ENCODE measurements at places on chromosomes 11 and 22.

DNA sequence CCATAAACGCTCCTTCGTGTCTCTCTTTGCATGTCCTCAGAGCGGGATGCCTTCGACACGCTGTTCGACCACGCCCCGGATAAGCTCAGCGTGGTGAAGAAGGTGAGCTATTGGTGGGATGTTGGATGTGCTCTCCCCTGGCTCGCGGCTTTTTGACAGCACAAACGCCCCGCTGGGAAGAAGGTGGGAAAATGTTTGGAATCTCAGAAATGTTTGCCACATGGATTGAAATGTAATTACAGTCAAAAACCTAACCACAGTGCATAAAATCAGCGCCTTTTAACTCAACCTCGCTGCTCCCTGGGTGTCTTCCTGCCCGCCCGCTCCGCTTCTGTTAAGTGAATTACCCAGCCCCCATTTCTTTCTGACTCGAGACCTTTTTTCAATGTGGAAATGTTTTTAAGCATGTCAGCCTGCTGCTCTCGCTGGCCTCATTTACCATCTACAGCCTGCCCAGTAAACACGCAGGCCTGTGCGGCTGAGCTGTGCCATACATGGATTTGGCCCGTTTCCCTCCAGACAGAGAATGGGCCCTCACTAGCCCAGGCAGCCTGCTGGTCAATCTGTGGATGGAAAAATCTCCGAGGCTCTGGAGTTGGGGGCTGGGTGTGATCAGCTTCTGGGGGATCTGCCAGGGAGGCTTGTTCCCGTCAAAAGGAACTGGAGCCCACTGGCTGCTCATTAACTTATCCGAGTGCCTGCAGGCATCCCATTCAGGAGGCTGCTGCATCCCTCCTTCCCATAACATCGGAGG lies 32.7 kb upstream of the PARVG start:
- no peak for DNase-seq

DNA sequence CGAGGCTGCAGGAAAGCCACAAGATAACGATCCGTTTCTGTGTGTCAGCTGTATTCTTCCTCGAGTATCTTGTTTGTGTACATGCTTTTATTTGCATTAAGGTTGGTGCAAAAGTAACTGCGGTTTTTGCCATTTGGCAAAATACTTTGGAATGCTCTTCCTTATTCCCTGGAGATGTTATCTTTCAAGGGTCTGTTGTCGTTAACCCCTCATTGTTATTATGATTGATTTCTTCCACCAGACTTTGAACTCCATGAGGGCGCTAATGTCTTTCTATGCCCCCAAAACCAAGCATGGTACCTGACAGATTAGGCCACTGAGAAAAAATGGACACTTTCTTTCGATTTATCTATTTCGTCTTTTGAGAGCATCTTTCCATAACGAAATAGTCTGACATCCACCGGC lies 563 bp upstream of the PSMA1 start:
- no peak for DNase-seq

GRCh38 chr11:82225930-82226329 lies 507.7 kb downstream of the FAM181B start:
- DNase-seq, result no peak

DNA sequence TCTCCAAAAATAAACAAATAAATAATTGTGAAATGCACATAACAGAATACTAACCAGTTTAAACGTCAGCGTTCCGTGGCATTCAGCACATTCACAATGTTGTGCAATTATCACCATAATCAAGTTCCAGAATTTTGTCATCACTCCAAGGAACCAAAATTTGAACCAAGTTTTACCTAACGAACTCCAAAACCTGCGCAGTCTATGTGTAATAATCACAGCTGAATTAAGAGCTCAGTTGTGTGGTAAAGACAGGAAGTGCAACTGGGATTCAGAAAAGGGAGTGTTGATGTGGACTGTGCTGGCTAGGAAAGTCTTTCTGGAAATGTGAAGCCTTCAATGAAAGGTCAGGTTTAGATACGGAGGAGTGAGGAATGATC lies 5.4 kb upstream of the MCAM start:
- DNase-seq, result no peak

DNA sequence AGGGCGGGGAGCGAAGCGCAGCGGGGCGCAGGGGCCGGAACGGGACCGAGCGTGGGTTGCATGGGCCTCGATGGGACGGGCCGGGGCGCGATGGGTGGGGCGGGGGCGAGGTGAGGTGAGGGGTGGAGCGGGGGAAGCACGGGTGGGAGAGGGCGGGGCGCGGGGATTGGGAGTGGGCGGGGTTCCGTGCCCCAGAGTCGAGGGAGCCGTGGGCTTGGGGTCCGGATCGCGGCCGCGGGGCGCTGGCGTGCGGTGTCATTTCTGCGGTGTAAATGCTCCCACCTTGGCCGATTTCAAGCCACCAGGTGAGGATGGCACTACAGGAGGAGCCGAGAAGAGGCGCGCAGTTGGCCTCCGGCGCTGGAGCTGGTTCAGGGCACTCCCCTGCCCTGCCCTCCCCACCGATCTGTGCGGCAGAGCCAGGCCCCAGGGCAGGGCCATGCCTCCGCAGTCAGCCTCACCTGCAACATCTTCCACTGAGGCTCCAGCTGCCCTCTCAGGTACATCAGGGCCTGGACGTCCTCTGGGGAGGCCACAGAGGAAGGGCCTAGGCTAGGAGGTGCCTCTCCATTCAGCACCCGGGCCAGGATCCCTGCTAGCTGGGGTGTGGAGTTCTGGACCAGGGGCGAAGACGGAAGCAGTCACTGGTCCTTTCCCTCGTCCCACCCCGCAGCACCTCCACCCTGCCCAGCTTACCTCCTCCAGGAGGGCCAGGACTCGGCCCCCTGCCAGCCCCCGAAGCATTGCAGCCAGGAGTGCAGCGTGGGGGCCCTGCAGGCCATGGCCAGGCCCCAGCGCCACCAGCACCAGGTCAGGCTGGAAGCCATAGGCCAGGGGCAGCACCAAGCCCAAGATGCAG lies 620 bp upstream of the TUBGCP6 start:
- DNase-seq, result peak; percentile 55

- DNase-seq, result no peak
Measured at GRCh38 chr22:29697853-29698598, 21.8 kb upstream of the CABP7 start.

GRCh38 chr11:9758637-9759518 lies 95.0 kb downstream of the SWAP70 start:
- DNase-seq, result peak; percentile 77

DNA sequence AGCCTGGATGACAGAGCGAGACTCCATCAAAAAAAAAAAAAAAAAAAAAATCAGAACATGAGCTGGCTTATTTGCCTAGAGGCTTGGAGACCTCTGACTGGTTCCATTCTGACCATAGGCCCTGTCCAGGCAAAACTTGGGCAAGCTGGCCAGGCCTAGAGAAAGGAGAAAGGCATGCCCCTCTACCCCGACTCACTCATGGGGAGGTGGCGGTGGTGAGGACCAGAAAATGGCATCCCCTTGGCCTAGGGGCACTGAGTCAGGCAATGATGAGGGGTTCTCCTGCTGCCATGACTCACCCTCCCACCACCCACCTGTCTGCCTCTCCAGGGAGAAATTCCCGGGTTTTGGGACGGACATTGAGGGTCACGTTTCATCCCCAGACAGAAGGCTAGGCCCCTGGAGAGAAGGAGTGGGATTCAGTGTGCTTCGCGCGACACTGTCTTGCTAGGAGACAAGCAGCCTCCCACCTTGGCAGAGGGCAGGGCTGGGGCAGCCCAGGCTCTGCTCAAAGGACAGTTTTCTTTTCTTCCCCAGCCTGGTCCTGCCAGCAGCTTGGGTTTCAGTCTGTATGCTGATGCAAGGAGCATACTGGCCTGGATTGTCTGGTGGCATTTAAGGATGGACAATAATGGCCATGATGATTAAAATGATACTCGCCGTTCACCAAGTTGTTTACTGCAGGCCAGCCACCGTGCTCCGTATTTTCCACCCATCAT lies 17.2 kb downstream of the TOB2 start:
- DNase-seq, result no peak

- no peak for DNase-seq
Measured at GRCh38 chr22:37860796-37861421, 11.7 kb downstream of the EIF3L start.

- no peak for DNase-seq
Measured at GRCh38 chr11:97974798-97975498, 1045.8 kb upstream of the CNTN5 start.

DNA sequence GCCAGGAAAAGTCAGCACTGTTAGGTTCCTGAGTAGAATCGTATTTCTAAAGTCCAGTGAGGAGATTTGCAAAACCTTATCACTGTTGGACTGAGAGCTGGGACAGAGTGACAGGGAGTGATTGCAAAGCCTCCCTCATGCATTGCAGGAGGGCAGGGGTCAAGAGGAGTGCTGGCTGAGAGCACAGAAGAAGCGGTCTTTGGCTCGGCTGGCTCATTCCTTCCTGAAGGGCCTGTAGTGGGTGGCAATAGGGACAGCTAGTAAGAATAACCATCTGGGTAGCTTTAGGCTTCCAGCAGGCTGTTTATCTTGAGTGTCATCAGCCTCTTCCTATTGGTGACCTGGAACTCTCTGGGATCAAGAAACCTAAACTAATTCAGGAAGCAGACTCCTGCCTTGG lies 53.4 kb downstream of the CD44 start:
- peak; percentile 41 for DNase-seq

- no peak for DNase-seq
Measured at GRCh38 chr11:127651175-127651887, 650.8 kb upstream of the KIRREL3 start.

GRCh38 chr11:58575377-58576020 lies at the start of gene LPXN:
TSS of gene LPXN (minus strand) at chr11:58575856. CDS start at chr11:58575772, 84 bp downstream.
- no peak for DNase-seq

GRCh38 chr11:132054822-132055221 lies 684.4 kb downstream of the NTM start:
- DNase-seq, result no peak

GRCh38 chr22:31530823-31531195 lies 34.5 kb downstream of the SFI1 start:
- DNase-seq, result no peak

GRCh38 chr11:79971255-79971654 lies 530.4 kb upstream of the TENM4 start:
- no peak for DNase-seq

DNA sequence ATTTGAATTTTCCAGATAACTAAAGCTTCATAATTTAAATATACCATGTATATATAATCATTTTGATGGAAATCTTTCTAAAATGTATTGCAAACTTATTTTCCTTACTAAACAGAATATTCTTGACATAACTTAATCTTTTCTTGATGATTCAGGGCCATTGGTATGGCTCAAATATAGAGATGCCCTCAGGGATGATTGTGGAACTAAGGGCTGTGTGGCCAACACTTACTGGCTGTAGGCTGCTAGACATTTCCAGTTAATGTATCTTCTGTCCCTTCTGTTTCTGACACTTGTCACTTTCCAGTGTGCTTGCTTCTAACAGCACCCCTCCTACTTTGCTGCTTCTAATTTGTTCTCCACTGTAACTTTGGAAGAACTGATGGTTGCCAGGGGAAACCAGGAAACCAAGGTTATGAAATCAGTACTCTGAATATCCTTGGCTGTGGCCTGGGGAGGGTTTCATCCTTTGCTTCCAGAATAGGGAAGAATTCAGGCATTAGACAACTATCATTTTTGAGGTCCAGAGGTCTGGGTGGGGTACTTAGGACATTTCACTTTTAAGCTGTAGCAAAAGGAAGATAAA lies 697.2 kb downstream of the ETS1 start:
- no peak for DNase-seq

DNA sequence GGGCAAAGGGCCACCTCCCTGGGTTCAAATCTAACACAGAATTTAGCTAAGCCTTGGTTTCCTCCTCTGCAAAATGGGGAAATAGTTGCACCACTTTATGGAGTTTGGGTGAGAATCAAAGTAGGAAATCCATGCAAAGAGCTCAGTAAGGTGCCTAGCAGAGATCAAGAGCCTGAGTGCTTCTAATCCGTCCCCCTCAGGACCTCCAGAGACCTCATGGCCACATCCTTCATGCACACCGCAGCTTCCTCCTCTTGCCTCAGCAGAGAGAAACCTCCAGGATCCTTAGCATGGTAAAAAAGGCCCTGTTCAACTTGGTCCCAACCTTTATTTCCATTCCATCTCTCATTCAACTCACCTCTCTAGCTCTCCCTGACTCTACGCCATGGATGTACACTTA lies 37.8 kb upstream of the NAV2 start:
- DNase-seq, result no peak

DNA sequence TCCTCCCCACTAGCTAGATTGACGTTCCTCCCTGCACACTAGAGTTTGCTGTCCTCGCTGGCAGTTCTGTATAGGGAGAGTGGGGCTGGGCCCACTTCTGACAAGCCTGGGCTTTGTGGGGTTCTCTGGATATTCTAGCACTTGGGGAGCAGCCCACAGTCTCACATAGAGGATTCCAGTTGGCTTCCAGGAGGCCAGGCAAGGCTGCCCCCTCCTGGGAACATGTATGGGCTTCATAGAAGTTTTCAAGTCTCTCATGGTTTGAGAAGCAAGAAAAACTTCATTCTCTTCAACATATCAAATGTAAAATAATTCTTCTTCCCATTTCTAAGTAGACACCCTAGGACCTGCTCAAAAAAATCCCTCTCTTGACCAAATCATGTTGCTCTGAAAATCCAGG lies 87.5 kb downstream of the NAV2 start:
- no peak for DNase-seq

DNA sequence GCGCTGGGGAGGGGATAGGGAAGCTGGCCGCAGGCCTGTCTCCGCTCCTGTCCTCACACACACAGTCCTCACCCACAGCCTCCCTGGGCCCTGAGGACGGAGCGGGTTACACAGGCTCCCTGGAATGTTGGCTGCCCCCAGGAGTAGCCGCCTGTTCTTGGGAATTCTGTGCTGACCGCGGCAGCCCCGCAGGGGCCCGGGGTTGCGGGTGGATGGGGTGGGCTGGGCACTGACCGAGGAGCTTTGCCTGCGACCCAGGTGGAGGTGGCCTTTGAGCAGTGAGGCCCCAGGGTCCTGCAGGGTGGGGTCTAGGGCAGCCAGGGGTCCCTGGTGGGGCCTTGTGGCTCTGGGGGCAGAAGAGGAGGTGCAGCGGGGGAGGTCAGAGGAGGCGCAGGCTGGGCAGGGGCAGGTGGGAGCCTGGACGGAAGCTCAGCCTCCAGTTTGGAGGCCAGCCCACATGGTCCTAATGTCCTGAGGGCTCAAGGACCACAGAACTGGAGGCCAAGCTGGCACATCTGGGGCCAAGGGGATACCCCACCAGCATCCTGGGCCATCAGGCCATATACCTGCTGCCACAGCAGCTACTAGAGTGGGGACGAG lies 6.6 kb upstream of the MRGPRG start:
- no peak for DNase-seq
